Activated T-helper 1 cell treated with anti-CD3 and anti-CD28 coated beads, Interleukin-2, amount 50 U/mL, for 16 hours (primary cell): ENCODE measurements at places on chromosomes 7 and 10.
A peak's percentile ranks its signal among the peaks of the same experiment; 100 is the strongest.

DNA sequence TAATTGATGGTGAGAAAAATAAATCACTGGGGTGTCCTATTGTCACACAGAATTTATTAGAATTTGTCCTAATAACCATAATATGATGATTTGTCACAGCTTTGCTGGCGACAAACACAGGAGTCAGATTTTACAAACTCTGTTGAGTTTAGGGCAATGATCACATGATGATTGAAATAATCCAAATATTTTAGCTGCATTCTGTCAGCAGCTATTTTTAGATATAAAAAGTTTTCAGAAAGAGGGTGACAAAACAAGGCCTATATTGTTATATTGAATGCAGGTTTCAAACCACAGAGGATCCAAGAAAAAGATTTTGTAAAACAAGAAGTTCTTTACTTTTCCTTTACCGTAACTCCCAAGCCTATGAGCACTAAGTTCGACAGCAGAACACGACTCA lies 178.8 kb downstream of the ADAM12 start:
- no peak for DNase-seq

- no peak for DNase-seq
Observed at GRCh38 chr10:3346851-3347250, 174.3 kb upstream of the PITRM1 start.

DNA sequence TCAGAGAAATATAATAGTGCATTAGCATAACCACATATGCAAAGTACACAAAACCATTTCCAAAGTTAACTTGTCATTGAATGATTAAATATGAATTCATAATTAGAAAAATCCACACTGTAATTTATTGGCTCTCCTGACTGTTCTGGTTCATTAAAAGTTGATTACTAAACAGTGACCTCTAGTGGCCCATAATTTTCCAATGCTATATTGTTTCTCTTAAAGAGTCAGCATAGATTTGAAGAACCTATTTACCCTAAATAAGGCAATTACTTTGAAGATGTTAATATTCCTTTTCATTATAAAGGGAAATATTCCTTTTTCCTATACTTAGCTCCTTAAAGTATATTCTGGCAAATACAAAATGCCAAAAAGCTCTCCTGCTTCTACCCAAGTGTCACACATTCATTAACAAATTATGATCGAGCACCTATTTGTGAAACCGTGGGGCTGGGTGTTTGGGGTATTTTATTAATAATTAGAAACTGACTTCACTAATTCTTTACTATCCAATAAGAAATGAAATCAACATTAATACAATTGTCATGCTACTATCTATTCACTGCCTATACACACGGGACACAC lies 86.2 kb downstream of the HIBADH start:
- DNase-seq: no peak

DNA sequence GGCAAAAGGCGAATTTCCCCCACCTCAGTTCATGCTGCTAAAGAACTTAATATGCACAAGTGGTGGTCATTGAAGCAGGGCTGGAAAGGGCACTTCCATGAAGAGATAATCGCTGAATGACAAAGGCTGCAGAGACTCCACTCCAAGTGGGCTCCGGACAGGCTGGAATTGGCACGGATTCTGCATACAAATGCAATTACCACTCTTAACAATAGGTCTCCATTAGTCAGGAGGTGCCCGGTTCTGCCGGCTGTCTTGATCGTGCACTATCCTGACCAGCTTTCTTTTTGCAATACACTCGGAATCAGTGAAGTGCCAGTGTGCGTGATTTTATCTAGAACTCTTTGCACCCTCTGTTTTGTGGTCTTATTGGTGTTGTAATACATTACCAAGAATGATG lies 49.7 kb downstream of the INSYN2A start:
- no peak for DNase-seq

DNA sequence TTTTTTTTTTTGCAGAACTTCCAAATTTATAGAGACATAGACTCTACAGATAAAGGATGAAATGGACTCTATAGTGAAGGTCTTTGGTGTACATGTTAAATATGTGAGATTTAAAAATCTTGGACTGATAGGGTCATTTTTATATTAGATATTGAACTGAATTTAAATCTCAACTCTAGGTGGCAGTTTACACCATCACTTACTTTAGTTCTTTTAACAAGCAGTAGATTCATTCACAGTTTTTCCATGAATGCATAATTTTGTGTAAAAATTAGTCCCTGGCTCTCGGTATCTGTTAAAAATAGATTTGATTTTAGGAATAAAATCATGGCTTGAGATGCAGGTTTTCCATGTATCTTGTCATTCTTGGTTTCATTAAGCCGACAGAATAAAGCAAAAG lies 31.1 kb upstream of the SNX13 start:
- no peak for DNase-seq

- no peak for DNase-seq
Observed at GRCh38 chr10:114131094-114131493, 42.9 kb downstream of the CCDC186 start.

DNA sequence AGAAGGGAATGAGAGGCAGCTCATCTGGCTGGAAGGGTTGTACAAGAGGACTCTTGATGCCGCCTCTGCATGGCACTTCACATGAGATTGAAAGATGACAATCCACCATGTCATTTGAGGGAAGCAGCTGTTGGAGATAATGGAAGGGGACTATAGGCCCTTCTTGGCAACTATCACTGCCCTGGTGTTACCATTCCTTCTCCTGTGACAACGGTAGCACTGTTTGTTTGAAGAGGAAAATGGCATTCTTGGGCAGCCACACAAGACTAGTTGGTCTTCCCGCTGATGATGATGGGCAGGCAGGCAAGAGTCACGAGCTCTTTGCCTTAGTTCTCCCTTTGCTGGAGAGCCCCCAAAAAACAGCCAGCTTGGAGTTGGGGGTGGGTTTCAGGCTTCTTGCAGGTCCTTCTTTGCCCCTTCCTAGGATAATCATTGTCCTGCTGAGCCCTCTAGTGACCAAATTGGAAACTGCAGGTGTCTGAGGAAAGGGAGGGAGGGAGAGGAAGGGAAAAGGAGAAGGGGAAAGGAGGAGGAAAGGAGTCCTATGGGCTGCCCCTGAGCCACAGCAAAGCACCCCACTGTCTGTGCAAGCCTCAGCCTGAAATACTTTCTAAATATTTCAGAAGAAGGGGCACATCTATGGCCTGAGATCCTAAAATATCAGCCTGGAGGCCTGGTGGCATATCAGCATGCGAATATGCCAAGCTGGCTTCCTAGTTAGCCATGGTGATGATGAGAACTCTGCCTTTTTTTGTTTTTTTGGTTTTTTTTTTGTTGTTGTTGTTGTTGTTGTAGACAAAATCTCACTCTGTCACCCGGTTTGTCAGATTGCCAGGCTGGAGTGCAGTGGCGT lies 165.6 kb upstream of the KMT2E start:
- peak; percentile 15 for DNase-seq

DNA sequence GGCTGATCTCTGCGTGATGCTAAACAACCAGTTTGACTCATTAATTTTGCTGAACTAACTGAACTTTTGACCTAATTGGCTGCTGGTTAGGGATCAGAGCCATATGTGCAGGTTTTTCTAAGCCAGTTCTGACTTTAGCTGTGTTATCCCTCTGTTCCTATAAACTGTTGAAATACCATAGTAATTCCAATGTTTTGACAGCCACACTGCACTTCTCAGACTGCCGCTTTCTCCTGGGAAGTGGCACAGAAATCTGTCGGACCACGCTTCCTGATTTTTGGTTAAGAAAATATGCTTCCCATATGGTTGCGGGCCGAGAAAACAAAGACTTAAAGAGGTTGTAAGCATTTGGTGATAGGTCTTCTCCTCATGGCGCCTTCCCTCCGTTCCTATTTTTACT lies 42.3 kb downstream of the TBXAS1 start:
- no peak for DNase-seq

- no peak for DNase-seq
Observed at GRCh38 chr7:105209433-105209832, 179.3 kb downstream of the SRPK2 start.

- DNase-seq: no peak
Observed at GRCh38 chr7:134996097-134996550, 9.8 kb downstream of the AGBL3 start.

DNA sequence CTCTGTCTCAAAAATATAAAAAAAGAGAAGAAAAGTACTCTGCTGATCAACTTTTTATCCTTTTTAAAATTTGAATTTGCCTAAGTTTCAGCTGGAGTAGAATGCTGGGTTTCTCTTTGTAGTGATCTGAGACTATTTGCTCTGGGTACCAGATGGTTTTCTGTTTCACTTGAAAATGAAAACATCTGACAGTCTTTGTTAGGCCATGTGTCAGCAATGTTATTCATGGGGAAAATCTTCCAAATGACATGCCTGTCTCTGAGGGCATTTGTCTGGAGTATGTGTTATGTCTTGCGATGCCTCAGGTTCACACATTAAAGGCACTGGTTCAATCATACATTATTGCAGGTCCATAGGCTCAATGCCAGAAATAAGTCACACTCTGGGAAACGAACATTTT lies 175.3 kb upstream of the TMEM229A start:
- no peak for DNase-seq

DNA sequence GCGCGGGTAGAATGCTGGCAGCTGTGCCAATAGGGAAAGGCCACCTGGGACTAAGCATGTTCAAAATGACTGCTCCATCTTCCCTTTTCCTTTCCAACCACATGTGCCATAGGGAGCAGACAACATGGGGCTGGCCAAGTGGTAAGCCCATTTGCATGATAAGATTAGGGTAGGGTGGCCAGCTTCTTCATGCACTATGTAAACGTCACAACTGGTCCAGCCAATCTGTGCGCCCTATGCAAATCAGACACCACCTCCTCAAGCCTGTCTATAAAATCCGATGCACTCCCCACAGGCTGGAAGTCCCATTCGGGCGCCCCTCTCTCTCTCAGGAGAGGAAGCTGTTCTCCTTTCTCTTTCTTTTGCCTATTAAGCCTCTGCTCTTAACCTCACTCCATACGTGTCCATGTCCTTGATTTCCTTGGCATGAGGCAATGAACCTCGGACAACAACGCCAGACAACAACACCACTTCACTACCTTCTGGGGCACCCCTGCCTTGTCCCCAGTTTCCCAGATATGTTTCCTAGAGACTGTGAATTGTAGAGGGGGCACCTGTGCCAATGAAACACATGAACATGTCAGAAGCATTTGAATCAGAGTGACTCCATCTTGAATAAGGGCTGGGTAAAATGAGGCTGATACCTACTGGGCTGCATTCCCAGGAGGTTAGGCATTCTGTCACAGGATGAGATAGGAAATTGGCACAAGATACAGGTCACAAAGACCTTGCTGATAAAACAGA lies 19.1 kb upstream of the EXOC6 start:
- DNase-seq: no peak

DNA sequence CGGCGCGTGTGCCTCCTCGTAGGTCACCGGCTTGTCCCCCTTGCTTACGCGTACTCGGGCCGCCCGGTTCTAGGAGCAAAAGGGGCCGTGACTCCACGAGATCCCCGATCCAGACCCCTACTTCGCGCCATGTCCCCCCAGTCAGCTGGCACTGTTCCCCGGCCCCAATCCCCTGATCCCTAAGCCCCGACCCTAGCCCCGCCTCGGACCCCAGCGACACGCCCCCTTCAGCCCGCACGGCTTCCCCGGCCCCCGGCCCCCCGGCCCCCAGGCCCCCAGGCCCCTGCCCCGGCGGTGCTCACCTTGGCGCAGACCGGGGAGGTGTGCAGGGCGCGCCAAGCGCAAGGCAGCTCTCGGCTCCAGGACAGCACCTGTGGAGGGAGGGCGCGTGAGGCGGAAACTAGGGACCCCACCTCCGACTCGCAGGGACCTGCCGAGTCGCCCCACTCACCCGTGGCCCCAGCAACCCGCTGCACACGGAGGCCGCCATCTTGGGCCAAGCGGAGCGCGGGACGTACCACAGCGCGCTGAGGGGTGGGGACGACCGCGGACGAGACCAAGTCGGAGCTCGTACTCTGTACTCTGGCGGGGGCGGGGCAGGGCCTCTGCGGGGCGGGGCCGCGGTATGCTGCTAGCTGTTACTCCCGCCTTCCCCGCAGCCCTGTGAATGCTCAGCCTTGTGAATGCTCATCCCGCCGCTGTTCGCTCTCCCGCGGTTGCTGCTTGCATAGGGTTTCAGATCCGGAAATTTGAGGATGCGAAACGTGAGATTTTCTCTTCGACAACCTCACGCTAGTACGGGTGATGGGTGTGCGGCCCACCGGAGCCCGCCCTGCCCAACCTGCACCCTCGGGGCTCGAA lies at the start of gene MRPS24:
TSS of gene MRPS24 (minus strand) at position 512 of the 861 bp plus-strand sequence. CDS start at position 490, 22 bp downstream.
- DNase-seq: peak; percentile 92

- DNase-seq: no peak
Observed at GRCh38 chr7:128053023-128053422, 21.8 kb upstream of the LRRC4 start.

DNA sequence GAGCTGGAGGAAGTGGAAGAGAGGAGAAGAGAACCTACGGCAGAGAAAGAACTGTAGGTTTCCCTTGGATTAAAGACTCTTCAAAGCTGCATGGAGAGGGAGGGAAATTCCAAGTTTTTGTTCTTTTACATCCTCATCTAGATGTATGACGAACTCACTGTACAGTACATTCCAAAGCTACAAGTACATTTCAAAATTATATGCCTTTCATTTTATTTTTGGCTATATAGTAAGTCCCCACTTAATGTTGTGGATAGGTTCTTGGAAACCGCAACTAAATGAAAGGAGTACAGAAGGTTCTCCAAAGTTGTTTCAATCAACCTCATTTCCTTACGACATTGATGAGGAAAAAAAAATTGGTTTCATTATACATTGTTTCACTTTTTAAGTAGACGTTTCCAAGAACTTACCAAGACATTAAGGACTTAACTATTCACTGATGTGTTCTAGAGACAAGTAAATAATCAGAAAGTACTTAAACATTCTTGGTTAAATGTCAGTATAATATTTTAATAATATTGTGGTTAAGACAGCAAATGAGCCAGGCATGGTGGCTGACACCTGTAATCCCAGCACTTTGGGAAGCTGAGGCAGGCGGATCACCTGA lies 16.1 kb upstream of the JMJD1C start:
- no peak for DNase-seq

- DNase-seq: no peak
Observed at GRCh38 chr7:82932516-82932915, 230.2 kb downstream of the PCLO start.

- no peak for DNase-seq
Observed at GRCh38 chr7:156560075-156560474, 80.5 kb upstream of the RNF32 start.

GRCh38 chr7:106239406-106239805 lies 45.4 kb downstream of the NAMPT start:
- DNase-seq: no peak

GRCh38 chr7:74290553-74290950 lies 1.3 kb downstream of the CLIP2 start:
- DNase-seq: no peak

- no peak for DNase-seq
Observed at GRCh38 chr7:157507987-157508386, 171.2 kb downstream of the DNAJB6 start.

DNA sequence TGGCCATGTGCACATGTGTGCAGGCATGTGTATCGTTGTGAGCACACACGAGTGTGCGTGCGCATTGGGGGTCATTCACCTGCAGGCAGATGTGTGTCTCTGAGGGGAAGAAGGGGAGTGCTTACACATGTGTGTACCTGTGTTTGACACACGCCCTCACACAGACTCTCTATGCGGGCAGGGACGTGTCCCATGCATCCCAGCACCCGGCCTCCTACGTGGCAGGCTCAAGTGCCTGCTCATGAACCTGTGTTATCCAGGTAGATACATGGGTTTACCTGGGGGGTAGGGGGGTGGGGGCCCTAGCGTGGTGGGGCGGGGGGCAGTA lies 18.6 kb downstream of the KCP start:
- no peak for DNase-seq

- DNase-seq: no peak
Observed at GRCh38 chr10:14389981-14390590, 59.4 kb upstream of the FRMD4A start.

- no peak for DNase-seq
Observed at GRCh38 chr10:100658269-100658668, 87.1 kb upstream of the PAX2 start.
